ENCODE measurements at places on chromosomes 2 and 18. TPM values are rescaled to one million over a fixed set of nuclear protein-coding genes. Genes with fewer than 3 reads are reported as not detected.

Gene NAT8
- not detected for total RNA-seq

Gene OSR1
- 0.17 TPM for total RNA-seq

Gene SCN3A
- total RNA-seq, result 12.0 TPM

Gene PLEK
- total RNA-seq, result 0.17 TPM

Gene POTEC
- not detected for total RNA-seq

Gene ARHGAP28
- total RNA-seq, result 4.3 TPM

Gene TRABD2A
- 1.4 TPM for total RNA-seq

Gene DSC3
- total RNA-seq, result 0.14 TPM

All from dermis blood vessel endothelial cell (primary cell).